Vagina (tissue), 2 donors: ENCODE measurements at places on chromosomes 6 and 20. TPM values are rescaled to one million over a fixed set of nuclear protein-coding genes. Genes with fewer than 3 reads are reported as not detected.

DNA sequence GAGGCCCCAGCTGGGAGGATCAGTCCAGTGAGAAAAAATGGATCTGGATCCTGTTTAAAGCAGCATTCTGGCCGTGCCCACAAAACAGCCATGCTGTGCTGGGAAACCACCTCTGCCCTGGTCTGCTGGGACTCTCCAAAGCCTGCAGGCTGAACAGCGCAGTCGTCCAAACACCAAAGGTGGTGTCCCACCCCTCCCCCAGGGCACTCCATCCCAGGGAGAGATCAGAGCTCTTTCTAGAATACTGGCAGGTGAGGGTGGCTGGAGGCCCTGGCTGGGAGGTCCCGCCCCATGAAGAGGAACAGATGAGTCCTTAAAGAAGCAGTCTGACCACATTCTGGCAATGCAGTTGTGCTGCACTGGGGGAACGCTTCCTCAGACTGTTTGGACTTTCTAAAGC is 84.6 kb downstream of the MRAP2 start:
- DNase-seq: no peak

- DNase-seq: no peak
Observed at GRCh38 chr20:3250091-3250504, 11.1 kb upstream of the SLC4A11 start.

GRCh38 chr6:163659803-163660202 is 245.3 kb downstream of the QKI start:
- DNase-seq: no peak

GRCh38 chr6:56671160-56671559 is 28.5 kb upstream of the DST start:
- DNase-seq: no peak

GRCh38 chr6:102488729-102489128 is 1095.2 kb downstream of the GRIK2 start:
- DNase-seq: no peak

DNA sequence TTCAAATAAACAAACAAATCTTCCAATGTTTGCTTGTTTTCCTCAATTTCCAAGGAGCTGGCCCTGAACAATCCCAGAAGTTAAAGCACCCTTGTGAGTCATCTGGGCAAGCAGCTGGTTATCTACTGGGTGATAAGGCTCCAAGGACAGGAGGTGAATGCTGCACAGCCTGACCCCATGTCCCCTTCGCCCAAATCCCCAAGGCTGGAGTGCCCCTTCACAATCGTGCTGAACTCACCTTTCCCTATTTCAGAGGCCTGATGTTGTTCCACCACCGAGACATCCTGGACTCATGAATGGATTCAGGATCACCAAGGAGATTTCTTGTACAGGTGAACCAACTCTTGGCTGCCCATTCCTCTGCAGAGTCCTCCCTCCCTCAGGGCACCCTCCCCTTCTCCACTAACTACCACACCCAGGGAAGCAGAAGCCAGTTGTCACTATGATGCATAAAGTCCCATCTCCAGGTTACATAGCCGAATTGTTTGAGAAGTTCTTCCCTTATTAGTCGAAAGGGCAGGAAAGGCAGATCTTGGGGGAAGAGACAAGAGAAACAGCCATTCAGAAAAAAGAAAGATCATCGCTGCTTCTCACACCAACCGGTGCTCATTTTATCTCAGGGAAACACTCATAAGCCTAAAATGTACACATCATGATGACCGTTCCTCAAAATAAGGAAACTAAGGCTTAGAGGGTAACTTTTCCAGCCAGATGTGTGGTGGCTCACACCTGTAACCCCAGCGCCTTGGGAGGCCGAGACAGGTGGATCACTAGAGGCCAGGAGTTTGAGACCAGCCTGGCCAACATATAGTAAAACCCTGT is 138.8 kb upstream of the RREB1 start:
- no peak for DNase-seq

DNA sequence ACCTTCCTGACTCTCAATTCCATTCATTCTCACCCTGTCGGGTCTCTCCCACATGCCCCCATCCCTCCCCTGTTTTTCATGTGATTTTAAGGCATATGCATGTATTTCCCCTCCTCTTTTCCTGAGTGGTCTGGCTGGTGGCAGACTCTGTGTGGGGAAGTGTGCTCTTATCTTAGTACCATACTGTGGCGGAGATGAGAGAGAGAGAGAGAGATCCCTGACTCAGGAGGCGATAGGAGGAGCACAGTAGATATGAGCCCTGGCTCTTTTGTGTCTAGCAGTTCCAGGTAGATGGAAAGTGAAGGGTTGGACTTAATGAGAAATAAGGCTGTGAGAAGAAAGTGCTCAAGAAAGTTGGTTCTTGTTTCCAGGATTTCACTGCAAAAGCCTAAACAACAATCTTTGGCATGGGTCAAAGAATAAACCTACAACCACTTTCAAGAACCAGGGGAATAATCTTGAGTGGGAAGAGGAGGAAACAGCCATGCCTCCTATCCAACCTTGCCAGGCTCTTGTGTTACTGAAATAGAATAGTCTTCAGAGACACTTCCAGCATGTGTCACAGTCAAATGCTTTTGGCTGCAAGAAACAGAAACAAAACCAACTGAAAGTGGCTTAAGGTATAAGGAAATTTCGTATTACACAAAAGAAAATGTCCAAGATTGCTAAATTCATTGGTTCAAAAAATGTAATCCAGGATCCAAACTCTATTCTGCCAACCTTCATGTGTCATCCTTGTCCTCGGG is 123.8 kb upstream of the MYLIP start:
- no peak for DNase-seq

Gene SLC18B1
- 6.4 TPM for total RNA-seq

Gene ENPP5
- 2.5 TPM for total RNA-seq

DNA sequence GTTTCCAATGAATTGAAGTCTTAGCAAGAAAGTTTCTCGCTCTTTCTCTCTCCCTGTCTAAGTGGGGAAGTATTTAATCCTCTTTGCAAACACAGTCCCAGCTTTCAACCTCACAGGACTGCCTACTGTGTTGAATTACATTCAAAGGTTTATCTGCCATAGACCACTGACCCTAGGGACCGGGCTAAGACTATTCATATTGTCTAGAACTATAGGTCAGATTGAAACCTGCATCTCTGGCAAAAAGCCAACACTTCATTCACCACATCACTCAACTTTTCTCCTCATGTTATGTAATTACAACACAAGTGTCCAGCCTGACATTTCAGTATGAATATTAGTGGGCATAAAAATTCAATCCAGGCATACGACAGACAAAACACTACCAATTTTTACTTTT is 314.7 kb upstream of the RSPO3 start:
- DNase-seq: no peak

DNA sequence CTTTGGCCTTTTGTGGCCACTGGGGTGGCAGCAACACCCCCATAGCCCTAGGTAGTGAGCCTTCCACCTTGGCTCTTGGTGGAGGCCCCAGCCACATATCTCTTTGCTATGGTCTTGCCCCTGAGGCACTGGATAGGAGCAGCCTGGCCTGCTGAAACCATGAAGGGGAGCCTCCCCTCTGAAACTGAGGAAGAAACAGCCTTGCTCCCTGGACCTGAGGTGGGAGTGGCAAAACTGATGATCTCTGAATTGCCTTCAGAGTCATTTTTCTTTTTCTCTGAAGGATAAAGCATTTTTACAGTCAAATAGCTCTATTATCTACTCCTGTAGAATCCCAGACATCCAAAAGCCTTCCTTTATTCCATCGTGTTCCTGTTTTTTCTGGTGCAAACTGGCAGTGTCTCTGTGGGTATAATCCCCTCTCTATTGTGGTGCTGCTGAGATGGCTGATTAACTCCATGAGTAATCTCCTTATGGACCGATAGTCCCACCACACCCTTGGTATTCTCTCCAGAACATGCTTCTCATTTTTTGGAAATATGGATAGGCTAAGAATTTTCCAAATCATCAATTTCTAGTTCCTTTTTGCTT is 22.0 kb upstream of the PRSS35 start:
- DNase-seq: no peak

Gene SLA2
- total RNA-seq: 3.7 TPM

- DNase-seq: no peak
Observed at GRCh38 chr6:24980507-24981385, 45.0 kb upstream of the RIPOR2 start.

DNA sequence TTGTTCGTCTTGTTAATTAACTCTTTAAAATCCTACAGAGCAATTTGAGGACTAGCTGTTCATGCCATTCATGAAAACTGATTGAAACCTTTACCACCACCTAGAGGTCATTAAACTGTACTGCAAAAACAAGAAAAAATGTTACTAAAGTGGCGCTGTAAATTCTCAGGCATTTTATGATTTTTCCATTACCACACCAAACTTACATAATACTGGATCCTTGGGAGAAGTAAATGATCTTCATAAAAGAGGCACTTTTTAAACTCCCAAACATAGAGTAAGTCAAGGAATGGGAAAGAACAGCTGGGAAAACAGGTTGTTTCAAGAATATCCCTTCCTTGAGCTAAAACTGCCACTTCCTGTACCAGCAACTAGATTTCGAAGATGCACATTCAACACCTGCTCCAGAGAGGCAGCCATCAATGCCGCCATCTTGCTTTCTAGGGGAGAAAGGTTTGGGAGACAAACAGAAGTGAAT is 54.3 kb downstream of the MYLIP start:
- DNase-seq: no peak

GRCh38 chr20:3352202-3352601 is 55.3 kb downstream of the DNAAF9 start:
- no peak for DNase-seq

Gene SLC17A1
- total RNA-seq: not detected

GRCh38 chr6:53956068-53956711 is 155.1 kb upstream of the MLIP start:
- peak; percentile 87 for DNase-seq

DNA sequence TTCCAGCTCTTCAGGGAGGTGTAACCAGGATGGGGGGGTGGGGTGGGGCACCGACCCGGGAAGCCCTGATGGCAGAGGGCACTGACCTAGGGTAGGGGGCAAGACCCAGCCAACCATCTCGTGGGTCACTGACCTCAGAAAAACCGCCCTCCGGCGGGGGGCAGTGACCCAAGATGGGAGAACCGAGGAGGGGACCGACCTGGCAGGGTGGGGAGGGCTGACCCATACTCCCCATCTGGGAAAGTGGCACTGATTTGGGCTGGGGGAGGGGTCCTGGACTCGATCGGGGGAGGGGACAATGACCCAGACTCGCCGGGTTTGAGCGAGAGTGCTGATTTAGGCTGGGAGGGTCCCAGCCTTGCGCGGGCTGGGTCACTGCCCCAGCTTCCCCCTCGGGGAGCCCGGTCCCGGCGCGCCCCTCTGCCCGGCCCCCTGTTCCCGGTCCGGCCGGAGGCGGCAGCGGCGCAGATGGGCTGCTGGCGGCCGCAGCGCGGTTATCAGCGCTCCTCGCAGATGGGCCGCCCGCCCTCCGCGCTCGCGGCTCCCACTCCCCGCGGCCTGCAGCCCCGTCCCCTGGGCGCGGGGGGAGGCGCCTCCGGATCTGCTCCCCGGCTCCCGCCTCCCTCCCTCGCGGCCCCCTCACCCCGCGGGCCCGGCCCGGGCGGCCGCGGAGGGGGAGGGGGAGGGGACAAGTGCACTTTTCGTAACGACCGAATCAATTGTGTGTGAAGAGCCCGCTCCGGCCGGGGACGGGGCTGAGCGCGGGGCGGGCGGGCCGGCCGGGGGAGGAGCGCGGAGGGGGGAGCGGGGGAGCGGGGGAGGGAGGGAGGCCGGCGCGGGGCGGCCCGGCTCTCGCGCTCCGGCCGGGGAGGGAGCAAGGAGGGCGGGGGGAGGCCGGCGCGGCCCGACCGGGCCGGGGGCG is 2.2 kb downstream of the NOL4L start:
- no peak for DNase-seq

DNA sequence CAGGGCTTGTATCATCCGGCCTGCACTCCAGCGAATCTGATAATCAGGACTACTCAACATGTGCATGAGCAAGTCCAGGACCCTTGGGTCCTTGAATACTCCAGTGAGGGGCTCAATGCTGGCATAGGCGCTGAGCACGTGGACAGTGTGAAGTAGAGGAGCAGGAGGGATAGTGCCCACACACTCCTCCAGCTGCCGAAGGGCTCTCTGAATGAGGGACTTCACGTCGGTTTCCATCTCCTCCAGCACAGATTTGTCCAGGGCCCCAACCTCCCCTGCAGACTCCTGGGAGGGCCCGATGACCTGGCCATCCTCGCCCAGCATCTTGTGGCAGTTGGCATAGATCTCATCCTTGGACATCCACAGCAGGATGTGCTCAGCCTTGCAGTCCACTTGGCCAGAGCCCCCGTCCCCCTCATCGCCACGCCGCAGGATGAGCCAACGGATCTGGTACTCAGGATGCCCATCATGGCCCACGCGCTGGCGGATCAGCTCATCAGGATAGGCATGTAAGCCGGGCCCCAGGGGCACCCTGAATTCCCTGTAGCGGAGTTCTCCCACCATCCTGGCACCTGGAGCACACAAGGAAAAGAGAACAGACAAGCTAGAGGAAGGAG is 1.3 kb downstream of the CUL7 start:
- DNase-seq: no peak

Gene AAR2
- 23.8 TPM for total RNA-seq

Gene TAGAP
- total RNA-seq: 8.1 TPM

DNA sequence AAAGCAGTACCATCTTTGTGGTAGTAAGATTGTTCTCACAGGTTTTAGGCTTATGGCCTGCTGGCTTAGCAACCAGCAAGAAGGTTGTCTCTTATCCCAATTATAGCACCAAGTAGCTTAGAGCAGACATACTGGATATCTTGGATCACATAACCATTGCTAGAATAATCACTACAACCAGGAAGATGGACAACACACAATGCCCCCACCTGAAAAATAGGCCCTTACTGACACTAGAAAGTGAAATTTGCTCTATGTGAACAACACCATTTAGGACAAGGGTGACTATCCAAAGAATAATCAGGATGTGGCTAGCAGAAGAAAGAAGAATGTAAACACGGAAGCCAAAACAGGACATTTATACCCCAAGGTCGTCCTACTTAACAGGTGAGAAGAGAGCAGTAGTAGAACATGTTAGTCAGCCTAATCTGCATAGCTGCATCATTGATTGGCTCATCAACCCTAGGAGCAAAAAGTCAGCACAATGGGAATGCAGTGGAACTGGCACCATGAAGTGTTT is 172.7 kb upstream of the MARCKS start:
- DNase-seq: no peak

DNA sequence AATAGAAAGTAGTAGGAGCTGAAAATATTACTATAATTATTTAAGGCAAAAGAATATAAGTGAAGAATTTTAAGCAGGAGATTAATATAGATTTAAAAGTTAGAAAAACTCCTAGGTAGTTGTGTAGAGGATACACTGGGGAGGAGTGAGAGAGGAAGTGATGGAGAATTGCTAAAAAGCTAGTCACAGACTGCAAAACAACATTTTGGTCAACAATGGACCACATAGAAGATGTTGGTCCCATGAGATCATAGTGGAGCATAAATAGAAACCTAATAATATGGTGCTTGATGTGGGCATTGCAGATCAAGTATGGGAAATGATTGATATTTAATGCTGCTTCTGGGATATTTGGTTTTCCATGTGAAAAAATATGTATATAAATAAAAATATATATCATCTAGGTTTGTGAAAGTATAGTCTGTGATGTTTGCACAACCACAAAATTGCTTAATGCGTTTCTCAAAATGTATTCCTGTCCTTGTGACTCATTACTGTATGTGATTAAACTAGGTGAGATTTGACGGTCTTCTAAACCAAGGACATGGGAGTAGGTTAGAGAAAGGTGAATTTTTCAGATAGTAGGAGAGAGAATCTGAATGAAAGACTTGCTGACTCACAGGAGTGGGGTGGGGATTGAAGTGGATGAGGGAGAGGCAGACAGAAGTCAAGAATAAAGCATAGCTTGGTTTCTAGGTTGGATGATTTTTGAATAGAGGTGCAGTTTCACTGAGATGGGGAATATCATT is 174.0 kb downstream of the BCKDHB start:
- no peak for DNase-seq

Gene DPPA5
- total RNA-seq: not detected

GRCh38 chr20:32357869-32358631 is at the start of gene ASXL1:
Gene ASXL1 (plus strand): TSS chr20:32358331. CDS start chr20:32358776, 445 bp downstream.
- peak; percentile 96 for DNase-seq
